ENCODE measurements at places on chromosomes 11 and 22.
A peak's percentile ranks its signal among the peaks of the same experiment; 100 is the strongest.

DNA sequence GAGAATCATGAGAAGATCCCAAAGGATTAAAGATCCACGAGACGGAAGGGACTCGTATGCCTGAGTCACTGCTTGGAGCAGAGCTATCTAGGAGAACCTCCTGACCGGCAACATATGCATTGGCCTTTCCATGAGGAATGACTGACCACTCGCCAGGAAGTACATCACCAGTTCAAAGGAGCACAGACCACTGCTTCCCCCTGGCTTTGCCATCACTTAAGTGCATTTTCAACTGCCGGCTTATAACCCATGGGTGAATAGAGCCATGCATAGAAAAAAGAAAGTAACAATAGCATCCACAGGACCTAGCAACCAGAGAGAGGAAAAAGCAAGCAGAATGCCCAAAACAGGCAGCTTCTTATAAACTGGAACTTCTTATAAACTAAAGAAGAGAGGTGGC is 98.3 kb upstream of the ZC3H12C start:
- no peak for DNase-seq

- DNase-seq, result peak; percentile 48
Measured at GRCh38 chr11:64181506-64182411, 4.2 kb upstream of the STIP1 start.

- peak; percentile 81 for DNase-seq
Measured at GRCh38 chr22:23233752-23234408, 53.6 kb downstream of the BCR start.

DNA sequence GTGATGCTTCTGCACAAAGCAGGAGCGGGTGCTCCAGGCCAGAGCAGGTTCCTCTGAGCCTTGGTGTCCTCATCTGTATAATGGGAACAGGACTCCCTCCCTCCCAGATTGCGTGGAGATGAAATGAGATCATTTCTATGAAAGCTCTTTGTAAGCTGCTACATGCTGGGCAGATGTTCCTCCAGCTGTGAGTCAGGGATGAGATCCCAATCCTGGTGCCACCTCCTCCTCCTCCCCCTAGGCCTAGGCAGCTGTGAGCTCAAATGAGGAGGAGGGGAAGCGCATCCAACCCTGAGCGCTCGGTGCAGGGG is 7.0 kb upstream of the CABP2 start:
- DNase-seq, result no peak

DNA sequence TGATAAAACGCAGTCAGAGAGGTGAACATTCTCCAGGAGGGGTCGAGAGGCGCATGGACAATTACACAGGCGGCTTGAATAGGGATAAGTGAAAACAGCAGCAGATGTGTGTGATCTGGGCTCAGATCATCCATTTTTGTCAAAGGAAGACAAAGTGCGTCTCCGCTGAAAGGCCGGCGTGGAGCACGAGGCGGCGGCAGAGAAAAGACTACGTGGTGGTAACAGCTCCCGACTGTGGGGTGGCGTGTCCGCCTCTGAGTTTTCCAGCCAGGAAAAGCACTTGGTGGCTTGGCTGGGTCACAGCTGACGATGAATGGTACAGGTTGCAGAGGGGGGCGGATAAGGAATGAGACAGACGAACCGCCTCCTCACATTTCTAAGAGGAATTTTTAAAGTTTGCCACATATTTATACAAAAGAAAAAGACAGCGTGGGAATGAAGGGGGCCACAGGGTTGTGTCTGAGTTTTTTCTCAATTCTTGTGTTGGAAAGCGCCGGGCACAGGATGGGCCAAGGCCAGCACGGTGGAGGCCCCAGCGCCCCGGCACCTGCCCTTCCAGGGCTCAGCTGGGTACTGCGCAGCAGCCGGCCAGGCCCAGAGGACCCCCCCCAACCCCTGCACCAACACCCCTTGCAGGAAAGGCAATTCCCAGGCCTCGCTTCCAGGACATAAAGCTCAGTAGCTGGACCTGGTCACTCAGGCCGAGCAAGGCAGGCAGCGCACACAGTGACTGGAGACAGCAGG is 80.4 kb downstream of the TRMU start:
- DNase-seq, result no peak

- DNase-seq, result no peak
Measured at GRCh38 chr11:102981324-102981910, 25.9 kb upstream of the MMP13 start.

GRCh38 chr11:119584193-119585042 is 144.6 kb downstream of the NECTIN1 start:
- DNase-seq, result peak; percentile 5

DNA sequence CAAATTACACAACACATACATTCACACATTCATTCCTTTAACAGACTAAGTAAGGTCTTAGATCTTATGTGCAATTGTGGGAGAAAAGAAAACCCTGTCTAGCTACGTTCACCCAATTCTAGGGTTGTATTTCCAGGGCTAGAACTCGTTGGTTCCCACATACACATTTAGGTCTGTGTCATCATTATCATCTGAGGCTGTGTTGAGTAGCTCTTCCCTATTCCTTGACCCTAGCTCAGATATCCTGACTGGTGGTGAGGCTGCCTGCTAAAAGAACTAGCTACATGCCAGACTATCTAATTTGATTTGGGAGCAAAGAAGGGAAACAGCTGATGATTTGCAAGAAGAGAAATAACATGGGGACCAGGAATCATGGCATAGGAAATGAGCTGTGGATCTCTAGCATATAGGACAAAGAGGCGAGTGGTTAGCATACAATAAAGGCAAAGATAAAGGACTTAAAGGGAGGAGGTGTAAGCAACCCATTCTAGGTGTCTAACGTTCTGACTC is 27.5 kb upstream of the OR10G7 start:
- no peak for DNase-seq

GRCh38 chr11:32563600-32563959 is 20.1 kb upstream of the EIF3M start:
- no peak for DNase-seq

DNA sequence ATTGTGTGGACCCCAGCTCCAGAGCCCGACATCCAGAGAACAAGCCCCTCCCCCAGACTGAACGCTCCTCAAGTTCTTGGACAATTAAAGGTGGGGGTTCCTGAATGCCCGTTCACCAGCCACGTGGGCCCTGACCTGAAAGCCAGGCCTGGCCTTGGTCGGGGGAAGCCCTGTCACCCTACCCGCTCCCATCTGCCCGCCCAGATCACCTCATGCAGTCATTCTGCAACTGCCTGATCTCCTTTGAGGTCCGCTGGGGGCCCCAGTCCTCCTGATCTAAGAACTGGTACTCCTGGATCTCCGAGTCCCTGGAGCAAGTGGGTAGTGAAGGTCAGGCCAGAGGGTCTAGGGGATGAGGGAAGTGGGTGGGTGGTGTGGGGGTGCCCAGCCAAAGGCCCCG is 9.1 kb upstream of the NAALADL1 start:
- no peak for DNase-seq

DNA sequence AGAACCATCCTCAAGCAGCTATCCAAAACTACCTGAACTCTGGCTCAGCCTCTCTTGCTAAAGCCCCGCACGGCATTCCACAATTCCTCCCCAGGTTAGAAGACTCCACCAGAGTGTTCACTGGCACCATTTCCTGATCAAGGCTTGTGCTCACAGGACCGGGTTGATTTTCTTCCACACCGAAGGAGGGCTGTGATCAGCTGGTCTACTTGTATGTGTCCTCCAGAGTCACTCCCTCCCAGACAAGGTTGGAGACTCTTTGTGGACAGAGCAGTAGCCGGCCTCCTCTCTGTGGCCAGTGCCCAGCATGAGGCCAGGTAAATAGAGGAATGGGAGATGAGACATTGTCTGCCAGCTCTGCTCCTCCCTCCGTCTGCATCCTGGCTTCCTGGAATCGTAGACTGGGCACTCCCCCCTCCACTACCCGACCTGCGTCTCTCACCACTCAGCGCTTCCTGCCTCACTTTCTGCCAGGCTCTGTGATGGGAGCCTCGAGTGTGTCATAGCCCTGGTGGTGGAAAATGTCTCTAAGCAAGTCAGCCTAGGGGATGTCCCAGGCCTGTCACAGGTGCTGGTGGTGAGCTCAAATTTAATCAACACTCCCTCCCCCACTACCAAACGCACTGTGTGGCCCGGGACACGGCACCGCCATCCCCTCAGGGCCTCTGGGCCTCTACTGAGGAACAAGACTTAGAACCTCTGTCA is 12.5 kb upstream of the TMPRSS6 start:
- peak; percentile 92 for DNase-seq

- DNase-seq, result no peak
Measured at GRCh38 chr11:101127197-101127698, 2.4 kb downstream of the PGR start.

- DNase-seq, result peak; percentile 45
Measured at GRCh38 chr11:65625628-65626342, 10.2 kb downstream of the PCNX3 start.

GRCh38 chr22:32222991-32223390 is 18.1 kb upstream of the RFPL2 start:
- no peak for DNase-seq

GRCh38 chr11:10456519-10456918 is 1.5 kb downstream of the AMPD3 start:
- no peak for DNase-seq

DNA sequence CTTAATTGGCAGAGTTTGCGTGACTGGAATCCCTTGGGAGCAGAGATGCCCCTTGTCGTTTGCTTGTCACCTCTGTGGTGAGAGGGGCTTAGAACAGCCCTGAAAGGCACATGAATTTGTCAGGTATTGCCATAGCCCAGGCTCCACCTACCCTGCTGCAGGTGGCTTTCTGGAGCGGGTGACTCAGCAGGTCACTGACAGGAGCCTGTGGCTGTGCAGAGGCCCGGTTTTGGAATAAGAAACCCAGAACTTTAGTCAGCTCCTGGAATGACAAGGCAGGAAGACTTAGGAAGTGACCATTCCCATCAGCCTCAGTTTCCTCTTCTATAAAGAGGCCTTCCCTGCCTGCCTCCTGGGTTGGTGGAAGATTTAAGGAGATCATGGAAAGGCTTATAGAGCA is 539.7 kb downstream of the INSC start:
- no peak for DNase-seq

GRCh38 chr11:1696608-1697570 is at the start of gene KRTAP5-6:
KRTAP5-6 (plus strand) TSS chr11:1697195; CDS start chr11:1697246, 51 bp downstream.
- DNase-seq, result no peak

- DNase-seq, result peak; percentile 21
Measured at GRCh38 chr11:76885390-76886097, 24.8 kb downstream of the ACER3 start.

DNA sequence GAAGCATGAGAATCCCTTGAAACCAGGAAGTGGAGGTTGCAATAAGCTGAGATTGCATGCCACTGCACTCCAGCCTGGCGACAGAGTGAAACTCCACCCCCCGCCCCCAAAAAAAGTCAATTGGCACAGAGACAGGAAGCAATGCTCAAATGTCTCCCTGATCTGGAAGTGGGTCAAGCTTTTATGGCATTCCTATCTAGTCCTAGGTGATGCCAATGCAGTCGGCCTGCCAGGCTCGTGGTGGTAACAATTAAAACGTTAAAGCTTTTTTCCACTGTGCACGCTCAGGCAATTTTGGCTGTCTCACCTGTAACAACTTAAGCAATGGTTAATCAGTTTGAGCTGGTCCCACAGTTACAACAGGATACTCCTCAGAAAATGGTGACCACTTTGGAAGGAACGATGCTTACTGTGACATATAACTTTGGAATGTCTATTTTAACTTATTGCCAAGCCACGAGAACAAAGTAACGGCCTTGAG is 18.9 kb upstream of the PISD start:
- DNase-seq, result no peak

- DNase-seq, result no peak
Measured at GRCh38 chr11:100367892-100368291, 319.2 kb upstream of the ARHGAP42 start.

- no peak for DNase-seq
Measured at GRCh38 chr11:131408025-131408640, 37.7 kb downstream of the NTM start.

GRCh38 chr11:25562417-25562816 is 769.5 kb upstream of the ANO3 start:
- DNase-seq, result no peak

- no peak for DNase-seq
Measured at GRCh38 chr11:134524201-134524600, 112.2 kb upstream of the B3GAT1 start.

DNA sequence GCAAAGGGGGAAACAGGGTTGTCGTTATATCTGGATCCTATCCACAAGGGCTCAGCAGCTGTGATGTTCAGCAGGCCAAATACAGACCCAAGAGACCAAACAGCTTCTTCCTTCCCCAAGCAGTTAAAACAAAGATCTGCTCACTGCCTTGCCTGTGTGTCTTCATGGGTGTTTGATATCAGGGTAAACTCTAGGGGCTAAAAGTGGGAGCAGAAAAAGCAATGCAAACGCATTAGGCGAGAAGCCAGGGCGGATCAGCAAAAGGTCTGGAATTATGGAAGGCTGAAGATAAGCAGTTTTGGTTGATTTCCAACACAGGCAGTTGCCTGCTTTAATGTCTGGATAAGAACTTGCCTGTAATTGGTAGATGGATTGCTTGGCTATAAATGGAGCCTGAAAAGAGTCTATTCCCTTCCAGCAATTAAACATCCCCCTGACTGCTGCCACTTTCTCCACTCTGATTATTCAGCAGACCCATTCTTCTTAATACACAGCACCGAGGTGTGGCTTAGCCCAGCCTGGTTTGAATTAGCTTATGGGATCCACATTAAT is 126.3 kb downstream of the COMMD9 start:
- no peak for DNase-seq

DNA sequence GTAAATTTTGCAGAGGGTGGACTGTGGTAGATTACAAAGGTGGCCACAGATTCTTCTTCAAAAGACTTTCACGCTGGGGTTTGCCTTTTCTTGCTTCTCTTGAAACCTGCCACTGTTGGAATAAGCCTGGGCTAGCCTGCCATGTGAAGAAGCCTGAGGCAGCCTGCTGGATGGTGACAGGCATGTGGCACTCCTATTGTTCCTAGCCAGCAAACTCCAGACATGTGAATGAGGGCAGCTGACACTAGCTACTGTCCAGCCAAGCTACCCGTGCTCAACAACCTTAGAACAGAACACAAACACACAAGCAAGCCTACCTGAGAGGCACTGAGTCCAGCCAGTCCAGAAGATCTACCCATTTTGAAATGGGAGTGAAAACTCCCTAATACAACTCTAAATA is 322.7 kb upstream of the LARGE1 start:
- no peak for DNase-seq

- no peak for DNase-seq
Measured at GRCh38 chr22:42766860-42767259, 46.2 kb upstream of the A4GALT start.
